ENCODE measurements at places on chromosomes 2 and 18. TPM values are rescaled to one million over a fixed set of nuclear protein-coding genes. Genes with fewer than 3 reads are reported as not detected.
A peak's percentile ranks its signal among the peaks of the same experiment; 100 is the strongest.

- DNase-seq = no peak
These were observed 9.6 kb downstream of the CIB4 start for GRCh38 chr2:26631401-26632170.

Gene EMILIN1
- total RNA-seq = 5.1 TPM

- no peak for DNase-seq
These were observed 749.2 kb upstream of the CRIM1 start for GRCh38 chr2:35606394-35606793.

GRCh38 chr18:13614641-13615288 lies 111.6 kb downstream of the FAM210A start:
- DNase-seq = no peak

- DNase-seq = peak; percentile 88
These were observed at the start of gene SYT4 for GRCh38 chr18:43277164-43277600. SYT4 (minus strand) TSS chr18:43277490; CDS start chr18:43277281, 209 bp downstream.

DNA sequence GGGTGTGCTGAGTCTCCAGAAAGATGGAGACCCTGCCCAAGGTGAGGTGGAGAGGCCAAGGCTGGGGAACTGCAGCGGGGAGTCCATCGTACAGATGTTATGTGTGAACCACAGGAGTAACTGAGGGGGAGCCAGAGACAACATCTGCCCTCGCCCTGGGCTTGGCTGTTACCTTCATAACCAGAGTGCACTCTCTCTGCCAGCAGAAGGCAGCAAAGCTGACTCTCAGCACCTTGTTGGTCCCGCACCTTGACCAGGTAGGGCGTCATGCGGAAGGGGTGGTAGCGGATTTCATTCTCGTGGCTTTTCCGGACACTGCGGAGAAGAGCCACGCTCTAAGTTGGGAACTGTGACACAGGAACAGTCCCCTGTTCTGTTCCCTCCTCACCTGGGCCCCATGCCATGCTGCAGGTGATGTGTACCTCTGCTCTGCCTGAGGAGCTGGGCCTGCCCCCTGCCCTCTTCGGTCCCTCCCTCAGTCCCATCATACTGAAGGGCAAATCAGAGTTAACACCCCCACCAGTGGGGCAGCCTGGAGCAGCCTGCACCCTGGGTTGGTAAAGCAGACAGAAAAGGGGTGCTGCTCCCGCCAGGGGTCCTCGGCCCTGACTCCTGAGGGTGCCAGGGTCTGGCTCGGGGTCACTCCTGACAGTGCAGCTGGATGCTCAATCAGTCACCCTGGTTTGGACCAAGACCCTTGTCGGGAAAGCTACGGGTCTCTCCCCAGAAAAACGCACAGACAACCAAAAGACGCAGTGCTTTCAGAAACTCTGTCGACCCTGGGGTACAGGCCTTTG lies 20.3 kb downstream of the PER2 start:
- no peak for DNase-seq

- no peak for DNase-seq
These were observed 303.7 kb downstream of the PTGR3 start for GRCh38 chr18:74905247-74905646.

DNA sequence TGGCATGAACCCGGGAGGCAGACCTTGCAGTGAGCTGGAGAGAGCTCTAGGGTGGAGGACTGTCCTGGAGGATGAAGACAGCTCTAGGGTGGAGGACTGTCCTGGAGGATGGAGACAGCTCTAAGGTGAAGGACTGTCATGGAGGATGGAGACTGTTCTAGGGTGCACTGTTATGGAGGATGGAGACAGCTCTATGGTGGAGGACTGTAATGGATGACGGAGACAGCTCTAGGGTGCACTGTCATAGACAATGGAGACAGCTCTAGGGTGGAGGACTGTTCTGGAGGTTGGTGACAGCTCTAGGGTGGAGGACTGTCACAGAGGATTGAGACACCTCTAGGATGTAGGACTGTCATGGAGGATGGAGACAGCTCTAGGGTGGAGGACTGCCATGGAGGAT lies 21.1 kb upstream of the KCNG2 start:
- DNase-seq = no peak

GRCh38 chr2:136069773-136070172 lies 48.2 kb downstream of the CXCR4 start:
- no peak for DNase-seq

Gene ANKRD23
- 10.8 TPM for total RNA-seq

DNA sequence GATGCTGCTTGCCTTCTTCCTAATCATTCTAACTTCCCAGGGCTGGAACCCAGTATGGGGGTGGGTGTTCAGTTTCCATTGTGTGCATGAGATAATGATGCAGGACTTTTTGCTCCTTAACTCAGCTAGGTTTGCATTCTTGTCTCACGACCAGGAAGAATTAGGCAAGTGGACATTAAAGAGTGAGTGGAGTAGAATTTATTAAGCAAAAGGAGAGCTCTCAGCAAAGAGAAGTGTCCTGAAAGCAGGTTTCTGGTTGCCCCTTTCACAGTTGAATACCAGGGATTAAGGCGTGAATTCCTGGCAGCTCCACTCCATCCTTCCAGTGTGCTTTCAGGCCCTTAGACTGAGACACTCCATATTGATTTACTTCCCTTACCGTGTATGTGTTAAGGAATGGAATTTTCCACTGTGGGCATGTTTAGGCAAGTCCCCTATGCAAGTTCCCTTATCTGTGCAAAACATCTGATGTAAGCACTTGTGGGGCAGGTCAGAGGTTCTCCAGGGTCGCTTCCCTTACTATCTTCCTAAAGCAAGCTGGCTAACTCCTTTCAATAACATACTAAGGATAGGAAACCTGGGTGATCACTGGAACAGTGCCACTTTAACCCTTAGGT lies 126.5 kb downstream of the GPR39 start:
- DNase-seq = peak; percentile 18

Gene C2orf76
- 16.8 TPM for total RNA-seq

GRCh38 chr2:179764710-179765109 lies 96.7 kb downstream of the ZNF385B start:
- DNase-seq = no peak

GRCh38 chr2:19312949-19313348 lies 45.5 kb downstream of the OSR1 start:
- DNase-seq = peak; percentile 33
